ENCODE measurements at places on chromosomes 5 and 9. TPM values are rescaled to one million over a fixed set of nuclear protein-coding genes. Genes with fewer than 3 reads are reported as not detected.

The SLC4A9 gene
- total RNA-seq: 0.16 TPM

The SCGB3A1 gene
- total RNA-seq: not detected

The LRSAM1 gene
- 18.0 TPM for total RNA-seq

The SPATA31A5 gene
- not detected for total RNA-seq

The ALDH7A1 gene
- 0.91 TPM for total RNA-seq

The ZNF462 gene
- not detected for total RNA-seq

The NUDT12 gene
- total RNA-seq: 0.40 TPM
